Left ventricle myocardium inferior (tissue), 1 donor: ENCODE measurements at places on chromosomes 7 and 10. TPM values are rescaled to one million over a fixed set of nuclear protein-coding genes. Genes with fewer than 3 reads are reported as not detected.
A peak's percentile ranks its signal among the peaks of the same experiment; 100 is the strongest.

GRCh38 chr7:110105840-110106239 is 985.1 kb upstream of the LRRN3 start:
- no peak for DNase-seq
- H3K27me3 ChIP-seq = no peaks in the 10 kb centered on the region
- no peaks in the 10 kb centered on the region for H3K4me1 ChIP-seq
- no peaks in the 10 kb centered on the region for H3K36me3 ChIP-seq

- H3K4me1 ChIP-seq = no peaks in the 10 kb centered on the region
- no peak overlapping the region for H3K27ac ChIP-seq
- no peaks in the 10 kb centered on the region for H3K36me3 ChIP-seq
- no peak for DNase-seq
- H3K27me3 ChIP-seq = peaks cover under 1% of the 10 kb centered on the region
- H3K4me3 ChIP-seq = no peak overlapping the region
Observed at GRCh38 chr10:129334266-129334665, 132.8 kb upstream of the MGMT start.

DNA sequence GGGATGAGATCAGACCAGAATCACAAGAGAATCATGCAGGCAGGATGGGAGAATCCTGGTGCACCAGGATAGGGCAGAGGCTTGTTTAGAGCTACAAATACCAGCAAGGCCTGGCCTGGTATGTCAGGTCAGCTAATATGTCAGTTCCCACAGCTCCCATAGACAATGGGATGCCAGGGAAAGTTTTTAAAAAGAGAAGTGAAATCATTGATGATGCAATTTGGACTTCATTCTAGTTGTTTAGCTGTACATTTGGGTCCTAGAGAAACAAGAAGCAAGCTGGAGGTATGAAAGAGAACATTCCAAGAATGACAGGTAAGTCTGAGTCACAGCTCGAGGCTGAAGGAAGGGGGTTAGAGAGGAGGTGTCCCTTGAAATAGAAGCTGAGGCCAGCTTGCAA is 45.2 kb downstream of the GPR141 start:
- peaks cover 29% of the 10 kb centered on the region for H3K4me1 ChIP-seq
- no peak overlapping the region for H3K4me3 ChIP-seq
- no peak for DNase-seq
- peak overlapping the region; percentile 6 for H3K27ac ChIP-seq

DNA sequence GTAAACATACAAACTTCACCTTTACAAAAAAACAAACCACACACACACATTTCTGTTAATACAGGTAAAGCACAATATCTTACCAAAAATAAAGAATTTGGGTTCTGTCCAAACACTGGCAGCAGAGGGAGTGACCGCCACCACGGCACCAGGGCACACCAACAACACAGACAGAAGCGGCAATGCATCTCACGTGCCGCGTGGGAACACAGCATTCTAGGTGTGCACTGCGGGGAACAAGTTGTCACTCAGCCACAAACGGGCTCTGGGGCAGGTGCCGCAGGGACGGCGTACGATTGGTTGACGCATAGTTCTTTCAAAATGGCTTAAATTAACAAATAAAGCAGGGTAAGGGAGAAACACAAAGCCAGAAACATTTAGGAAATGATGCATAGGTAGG is 22.3 kb downstream of the PDGFA start:
- DNase-seq = peak; percentile 6
- no peak overlapping the region for H3K4me3 ChIP-seq
- H3K36me3 ChIP-seq = peaks cover 63% of the 10 kb centered on the region
- H3K4me1 ChIP-seq = peaks cover 9% of the 10 kb centered on the region
- H3K27me3 ChIP-seq = no peaks in the 10 kb centered on the region

- H3K27me3 ChIP-seq = peaks cover 46% of the 10 kb centered on the region
- no peak overlapping the region for H3K4me3 ChIP-seq
- DNase-seq = no peak
- H3K4me1 ChIP-seq = no peaks in the 10 kb centered on the region
- no peaks in the 10 kb centered on the region for H3K36me3 ChIP-seq
- H3K27ac ChIP-seq = no peak overlapping the region
Observed at GRCh38 chr7:158525648-158526484, 61.8 kb downstream of the PTPRN2 start.

DNA sequence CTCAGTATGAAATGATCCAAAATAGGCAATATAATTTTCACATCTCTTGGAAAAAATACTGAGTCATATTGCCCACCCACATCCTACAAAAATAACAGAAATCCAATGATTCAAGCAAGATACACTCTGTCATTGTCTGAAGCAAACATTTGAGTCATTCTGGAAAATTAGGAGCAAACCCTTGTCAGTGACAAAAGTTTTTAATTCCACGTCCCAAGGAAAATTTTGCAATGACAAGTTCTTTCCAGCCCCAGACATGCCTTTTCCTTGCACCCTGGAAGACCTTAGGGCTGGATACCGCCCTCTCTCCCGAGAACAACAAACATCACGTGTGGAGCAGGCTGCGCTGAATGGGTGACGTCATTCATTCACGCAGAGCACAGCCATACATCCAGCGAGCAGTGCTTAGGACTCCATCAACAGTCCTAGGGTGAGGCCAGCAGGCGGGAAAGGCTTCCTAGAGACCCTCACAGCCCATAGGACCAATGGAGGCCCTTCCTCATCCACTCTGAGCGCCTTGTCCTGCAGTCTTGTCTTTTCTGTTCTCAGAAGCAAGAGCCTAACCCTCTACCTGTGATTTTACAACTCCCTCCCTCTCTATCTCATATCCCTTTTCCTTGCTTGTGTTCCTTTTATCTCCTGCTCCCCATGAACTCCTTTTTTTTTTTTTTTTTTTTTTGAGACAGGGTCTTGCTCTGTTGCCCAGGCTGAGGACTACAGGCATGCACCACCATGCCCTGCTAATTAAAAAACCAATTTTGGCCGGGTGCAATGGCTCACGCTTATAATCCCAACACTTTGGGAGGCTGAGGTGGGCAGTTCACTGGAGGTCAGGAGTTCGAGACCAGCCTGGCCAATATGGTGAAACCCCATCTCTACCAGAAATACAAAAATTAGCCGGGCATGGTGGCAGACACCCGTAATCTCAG is 23.5 kb upstream of the KDM7A start:
- DNase-seq = no peak
- no peaks in the 10 kb centered on the region for H3K4me1 ChIP-seq
- no peaks in the 10 kb centered on the region for H3K36me3 ChIP-seq
- H3K27ac ChIP-seq = no peak overlapping the region
- no peak overlapping the region for H3K4me3 ChIP-seq
- no peaks in the 10 kb centered on the region for H3K27me3 ChIP-seq

DNA sequence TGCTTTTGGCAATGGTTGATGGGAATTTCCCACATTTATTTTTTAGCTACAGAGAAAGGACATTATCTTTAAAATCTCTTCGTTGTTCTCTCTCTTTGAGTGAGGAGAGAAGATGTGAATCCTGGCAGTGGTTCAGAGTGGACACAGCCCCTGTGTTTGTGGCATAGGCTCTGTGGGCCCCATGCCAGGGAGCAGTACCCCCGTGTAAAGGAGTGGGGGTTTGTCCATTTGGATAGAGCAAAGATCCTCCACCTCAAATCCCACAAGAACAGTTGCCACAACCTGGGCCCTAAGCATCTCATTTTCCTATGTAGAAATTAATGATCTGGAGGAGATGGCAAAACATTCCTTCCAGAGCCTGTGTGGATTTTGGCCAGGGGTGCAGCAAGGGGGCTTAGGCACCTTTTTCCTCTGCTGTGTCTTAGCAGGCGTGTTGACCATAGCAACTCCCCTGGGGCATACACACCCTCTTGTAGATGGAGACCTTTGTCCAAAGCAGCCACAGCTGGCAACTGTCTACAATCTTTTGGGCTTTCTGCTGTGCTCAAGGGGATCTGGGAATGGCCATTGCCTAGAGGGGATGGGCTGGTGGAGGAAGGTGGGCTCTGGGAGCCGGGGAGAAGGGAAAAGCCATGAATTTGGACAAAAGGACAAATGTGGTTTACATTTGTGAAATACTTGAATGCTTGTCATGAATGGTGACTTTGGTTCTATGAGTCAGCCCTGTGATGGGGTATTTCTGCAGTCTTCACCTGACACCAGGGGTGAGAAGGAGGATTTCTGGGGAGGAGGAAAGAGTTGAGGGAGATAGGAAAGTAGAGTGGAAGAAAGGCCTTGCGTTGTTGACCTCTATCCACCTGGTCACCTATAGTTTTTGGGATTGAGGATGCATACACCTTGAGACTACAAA is 92.0 kb downstream of the TCF7L2 start:
- H3K27me3 ChIP-seq = no peaks in the 10 kb centered on the region
- H3K27ac ChIP-seq = no peak overlapping the region
- H3K4me3 ChIP-seq = no peak overlapping the region
- peaks cover 23% of the 10 kb centered on the region for H3K4me1 ChIP-seq
- no peak for DNase-seq

GRCh38 chr7:25014756-25015155 is 34.8 kb upstream of the OSBPL3 start:
- DNase-seq = no peak
- no peaks in the 10 kb centered on the region for H3K4me1 ChIP-seq
- H3K27ac ChIP-seq = no peak overlapping the region

DNA sequence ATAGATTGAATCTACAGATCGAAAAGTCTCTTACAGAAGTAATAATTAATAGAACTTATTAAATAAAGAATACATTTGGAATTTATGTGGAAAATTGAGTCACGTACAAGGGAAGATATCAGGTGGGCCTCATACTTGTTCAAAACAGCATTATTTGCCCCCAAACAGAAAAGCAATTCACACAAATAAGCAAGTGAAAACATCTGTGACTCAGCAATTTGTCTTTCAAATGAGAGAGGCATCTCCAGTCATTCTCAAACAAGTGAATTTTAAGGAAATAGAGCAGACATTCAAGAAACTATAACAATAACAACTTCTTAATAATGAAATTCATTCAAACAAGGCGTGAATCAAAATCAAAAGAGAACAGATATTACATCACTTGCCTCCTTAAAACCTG is 50.1 kb downstream of the SEMA3A start:
- no peaks in the 10 kb centered on the region for H3K36me3 ChIP-seq
- no peak for DNase-seq
- H3K4me1 ChIP-seq = no peaks in the 10 kb centered on the region
- H3K27me3 ChIP-seq = no peaks in the 10 kb centered on the region
- no peak overlapping the region for H3K4me3 ChIP-seq

DNA sequence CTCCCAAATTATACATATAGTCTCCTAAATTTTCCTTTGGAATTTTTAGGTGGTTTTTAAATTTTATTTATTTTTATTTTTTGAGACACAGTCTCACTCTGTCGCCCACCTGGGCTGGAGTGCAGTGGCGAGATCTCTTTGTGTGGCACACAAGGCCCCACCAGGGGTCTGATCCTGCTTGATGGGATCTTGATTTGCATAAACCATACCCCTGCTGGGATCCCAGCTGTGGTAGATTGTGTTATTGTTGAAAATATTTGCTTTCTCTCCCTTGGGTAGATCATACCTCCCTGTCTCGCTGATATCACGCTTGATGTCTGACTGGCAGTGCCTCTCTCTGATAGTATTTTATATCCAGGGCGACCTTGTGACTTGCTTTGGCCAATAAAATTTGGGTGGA is 5.6 kb upstream of the MUC3A start:
- H3K4me3 ChIP-seq = no peak overlapping the region
- no peak overlapping the region for H3K27ac ChIP-seq
- H3K4me1 ChIP-seq = no peaks in the 10 kb centered on the region

UCN3 gene
- not detected for total RNA-seq

CALD1 gene
- 122 TPM for total RNA-seq

GHITM gene
- total RNA-seq = 468 TPM

TRIM73 gene
- total RNA-seq = 1.4 TPM

TUBAL3 gene
- 0.36 TPM for total RNA-seq

SLC18A2 gene
- total RNA-seq = 0.05 TPM

LIPJ gene
- total RNA-seq = not detected

GDI2 gene
- total RNA-seq = 93.2 TPM

ADAP1 gene
- 8.4 TPM for total RNA-seq

FKBP9 gene
- 112 TPM for total RNA-seq
